Colonic mucosa (tissue), 4 donors: ENCODE measurements at places on chromosomes 3 and 15. TPM values are rescaled to one million over a fixed set of nuclear protein-coding genes. Genes with fewer than 3 reads are reported as not detected.

Gene SLC28A1
- total RNA-seq, result 0.80 TPM

Gene TMIE
- 0.13 TPM for total RNA-seq

Gene GABRR3
- not detected for total RNA-seq

Gene TIMMDC1
- 88.6 TPM for total RNA-seq
